Inflammatory macrophage treated with lipopolysaccharide for 4 hours (primary cell): ENCODE measurements at places on chromosomes 7 and 10.

DNA sequence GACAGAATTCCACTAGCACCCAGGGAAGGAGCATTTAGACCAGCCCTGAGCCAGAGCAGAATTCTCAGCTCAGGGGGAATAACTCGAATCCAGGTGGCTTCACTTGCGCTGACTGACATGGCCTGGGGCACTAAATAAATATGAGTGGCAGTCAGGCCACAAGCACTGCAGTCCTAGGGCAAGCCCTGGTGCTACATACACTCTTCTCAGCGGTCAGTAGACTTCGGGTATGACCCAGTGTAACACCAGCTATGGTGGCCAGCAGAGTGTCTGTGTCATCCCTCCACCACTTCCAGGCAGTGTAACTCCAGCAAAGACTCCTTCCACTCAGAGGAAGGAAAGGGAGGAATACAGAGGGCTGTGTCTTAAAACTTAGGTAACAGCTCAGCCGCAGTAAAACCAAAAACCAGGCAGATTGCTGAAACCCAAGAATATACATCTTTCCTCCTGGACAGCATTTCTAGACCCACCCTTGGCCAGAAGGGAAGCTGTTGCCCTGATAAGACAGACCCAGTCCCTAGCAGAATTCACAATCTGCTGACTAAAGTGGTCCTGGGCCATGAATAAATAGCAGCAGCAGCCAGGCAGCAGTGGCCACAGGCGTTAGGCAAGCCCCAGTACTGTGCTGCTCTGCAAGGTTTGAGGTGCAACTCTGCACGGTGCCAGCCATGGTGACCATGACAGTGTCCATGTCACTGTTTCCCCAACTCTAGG is 77.0 kb downstream of the SNX13 start:
- no peak for DNase-seq

- DNase-seq, result no peak
Observed at GRCh38 chr10:61866700-61867368, 34.7 kb upstream of the ARID5B start.

- no peak for DNase-seq
Observed at GRCh38 chr10:124307591-124307990, 111.1 kb downstream of the OAT start.

DNA sequence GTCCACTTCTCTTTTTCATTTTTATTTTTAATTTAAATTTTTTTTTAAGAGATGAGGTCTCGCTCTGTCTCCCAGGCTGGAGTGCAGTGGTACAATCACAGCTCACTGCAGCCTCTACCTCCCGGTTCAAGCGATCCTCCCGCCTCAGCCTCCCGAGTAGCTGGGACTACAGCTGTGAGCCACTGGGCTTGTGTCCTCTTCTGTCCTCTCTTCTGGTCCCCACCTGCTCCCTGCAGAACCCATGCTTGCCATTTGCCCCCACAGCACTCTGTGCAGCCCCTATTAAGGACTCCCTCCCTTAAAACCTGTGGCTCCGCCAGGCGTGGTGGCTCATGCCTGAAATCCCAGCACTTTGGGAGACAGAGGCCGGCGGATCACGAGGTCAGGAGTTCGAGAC is 9.1 kb upstream of the FZD9 start:
- no peak for DNase-seq

- DNase-seq, result no peak
Observed at GRCh38 chr10:88958721-88959120, 6.1 kb upstream of the ACTA2 start.

DNA sequence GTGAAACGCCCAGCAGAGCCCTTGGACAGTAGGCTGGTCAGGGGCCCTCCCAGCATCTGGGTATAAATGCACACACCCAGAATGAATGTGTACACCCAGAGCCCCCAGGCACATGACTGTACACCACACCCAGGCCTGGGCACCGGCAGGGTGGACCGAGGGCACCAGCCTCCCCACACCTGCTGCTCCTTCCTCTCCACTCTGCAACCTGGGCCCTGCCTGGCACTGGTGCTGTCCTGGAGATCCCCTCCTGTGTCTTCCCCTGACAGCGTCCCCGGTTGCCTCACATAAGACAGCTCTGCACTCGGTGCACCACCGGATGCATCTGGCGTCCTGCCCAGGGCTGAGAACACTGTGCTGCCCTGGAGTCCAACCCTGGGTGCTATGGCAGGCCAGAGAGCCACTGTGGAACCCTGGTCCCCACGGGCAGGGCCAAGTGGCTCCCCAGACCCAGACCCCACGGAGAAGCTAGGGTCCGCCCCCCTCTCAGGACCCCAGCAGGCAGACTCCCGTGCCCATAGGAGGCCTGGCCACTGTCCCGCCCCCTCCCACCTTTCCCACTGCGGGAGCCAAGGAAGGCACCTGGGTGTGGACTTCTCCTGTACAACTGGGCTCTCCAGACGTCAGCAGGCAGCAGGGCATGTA is 6.6 kb downstream of the RASGEF1A start:
- no peak for DNase-seq

GRCh38 chr10:1657479-1657878 is 79.8 kb downstream of the ADARB2 start:
- DNase-seq, result no peak

DNA sequence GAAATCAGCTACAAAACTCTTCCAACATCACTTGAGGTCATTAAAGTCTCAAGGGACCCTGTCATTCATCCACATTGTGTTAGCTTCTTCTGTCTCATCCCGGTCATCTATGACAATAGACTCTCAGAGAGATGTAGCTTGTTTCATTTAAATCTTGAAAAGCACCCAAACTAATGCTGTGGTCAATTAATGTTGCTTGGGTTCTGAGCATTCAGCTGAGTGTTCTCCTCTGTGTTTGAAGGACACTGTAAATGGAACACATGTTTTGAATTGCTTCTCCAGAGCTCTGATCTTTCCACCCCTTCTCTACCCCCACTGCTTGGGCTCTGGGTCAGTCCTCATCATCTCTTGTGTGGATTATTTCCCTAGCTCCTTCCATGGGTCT is 19.6 kb upstream of the ADD3 start:
- no peak for DNase-seq

DNA sequence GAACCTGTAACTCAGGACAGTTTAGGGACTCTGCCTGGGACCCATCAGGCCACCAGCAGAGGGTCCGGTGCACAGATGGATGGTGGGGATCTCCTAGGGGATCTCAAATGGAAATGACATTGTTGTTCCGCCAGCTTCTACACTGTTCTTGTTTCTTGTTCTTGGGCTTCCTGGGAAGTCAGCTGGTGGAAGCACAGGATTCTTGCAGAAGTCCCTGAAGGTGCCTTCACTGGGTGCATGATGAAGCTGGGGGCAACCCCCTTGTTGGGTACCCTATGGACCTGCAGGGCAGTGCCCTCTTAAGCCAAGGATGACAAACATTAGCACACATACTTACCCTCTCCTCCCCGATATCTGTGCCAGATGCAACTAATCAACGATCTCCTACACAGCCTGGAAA is 18.6 kb downstream of the SFTPD start:
- DNase-seq, result no peak

GRCh38 chr10:45580371-45581215 is 92.0 kb downstream of the ZFAND4 start:
- DNase-seq, result peak; percentile 42

GRCh38 chr10:108412323-108412722 is 1247.8 kb upstream of the SORCS1 start:
- no peak for DNase-seq

DNA sequence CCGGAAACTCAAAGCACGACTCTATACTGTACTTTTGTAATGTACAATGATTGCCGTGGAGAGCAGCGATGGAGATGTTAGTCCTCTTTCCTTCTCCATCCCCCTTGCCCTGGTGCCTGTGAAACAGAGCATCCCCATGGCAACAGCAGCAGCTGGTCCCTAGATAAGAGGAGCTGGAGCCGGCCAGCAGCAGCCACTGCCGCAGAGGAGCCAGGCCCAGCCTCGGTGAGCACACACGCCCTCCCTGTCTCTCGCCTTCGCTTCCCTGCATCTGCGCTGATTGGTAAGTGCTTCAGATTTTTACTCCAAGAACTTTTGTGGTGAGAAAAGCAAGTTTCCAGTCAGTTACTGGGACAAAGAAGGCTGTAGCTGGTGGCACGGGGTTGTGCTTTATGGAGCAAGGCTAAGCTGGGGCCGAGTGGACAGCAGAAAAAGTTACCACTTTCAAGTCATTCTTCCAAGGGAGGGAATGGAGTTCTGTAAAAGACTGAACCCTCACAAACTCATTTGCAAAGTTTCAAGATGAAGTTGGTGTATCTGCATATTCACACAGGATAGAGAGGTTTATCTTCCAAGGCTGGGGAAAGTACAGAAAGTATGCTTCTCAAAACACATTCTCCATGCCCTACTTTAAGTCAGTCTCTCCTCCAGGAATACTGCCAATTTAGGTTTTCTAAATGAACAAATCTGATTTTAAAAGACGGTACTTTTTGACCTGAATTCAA is at the start of gene PPP1R17:
Gene PPP1R17, plus strand, starts transcription at position 192 of the 725 bp plus-strand sequence. CDS start 5,227 bp downstream, outside the sequence.
- peak; percentile 23 for DNase-seq

- no peak for DNase-seq
Observed at GRCh38 chr10:44558521-44558920, 173.6 kb upstream of the CXCL12 start.

GRCh38 chr7:150375662-150376521 is 3.2 kb upstream of the ZNF775 start:
- no peak for DNase-seq

DNA sequence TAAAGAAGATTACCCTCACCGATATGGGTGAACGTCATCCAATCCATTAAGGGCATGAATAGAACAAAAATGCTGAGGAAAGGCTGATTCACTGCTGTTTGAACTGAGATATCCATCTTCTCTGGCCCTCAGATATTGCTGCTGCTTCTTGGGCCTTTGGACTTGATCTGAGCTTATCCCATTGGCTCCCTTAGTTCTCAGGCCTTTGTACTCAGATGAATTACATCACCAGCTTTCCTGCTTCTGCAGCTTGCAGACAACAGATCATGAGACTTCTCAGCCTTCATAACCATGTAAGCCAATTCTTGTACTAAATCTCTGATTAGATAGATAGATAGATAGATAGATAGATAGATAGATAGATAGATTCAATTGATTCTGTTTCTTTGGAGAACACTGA is 40.2 kb downstream of the CYCS start:
- DNase-seq, result no peak

GRCh38 chr10:115972426-115972825 is 300.6 kb downstream of the GFRA1 start:
- no peak for DNase-seq

GRCh38 chr10:30559180-30559579 is 70.4 kb downstream of the LYZL2 start:
- DNase-seq, result no peak

- DNase-seq, result no peak
Observed at GRCh38 chr7:14385074-14385473, 395.6 kb upstream of the ETV1 start.

DNA sequence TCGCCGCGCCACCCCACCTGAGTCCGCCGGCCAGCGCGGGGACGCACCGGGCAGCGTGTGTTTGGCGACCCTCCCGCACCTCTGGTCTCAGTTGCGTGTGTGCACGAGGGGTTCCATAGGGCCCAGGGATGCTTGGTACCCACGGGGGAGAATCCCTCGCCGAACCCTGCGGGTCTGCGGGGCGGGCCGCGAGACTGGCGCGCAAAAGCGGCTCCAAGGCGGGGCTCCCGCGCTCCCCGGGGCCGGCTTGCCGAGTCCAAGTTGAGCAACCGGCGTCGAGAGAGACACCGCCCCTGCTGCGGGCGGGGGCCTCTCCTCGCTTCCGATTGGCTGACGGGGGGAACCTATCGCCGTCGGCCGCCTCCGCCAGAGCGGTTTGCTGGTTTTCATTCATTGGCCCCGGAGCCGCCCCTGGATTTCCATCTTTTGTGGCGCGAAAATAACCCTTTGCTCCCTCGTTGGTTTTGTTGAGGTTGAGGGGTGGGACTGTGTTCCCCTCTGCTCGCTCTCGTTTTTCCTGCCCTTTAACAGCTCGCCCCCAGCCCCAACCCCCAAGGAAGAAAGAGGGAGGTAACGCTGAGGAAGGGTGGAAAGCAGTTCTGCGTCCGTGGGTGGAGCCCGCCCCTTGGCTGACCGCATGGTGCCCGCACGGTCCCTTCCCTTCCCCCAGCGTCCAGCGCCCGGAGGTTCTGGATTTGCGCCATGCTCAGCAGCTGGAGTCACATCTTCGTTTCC is 4.0 kb upstream of the IGF2BP3 start:
- peak; percentile 95 for DNase-seq

DNA sequence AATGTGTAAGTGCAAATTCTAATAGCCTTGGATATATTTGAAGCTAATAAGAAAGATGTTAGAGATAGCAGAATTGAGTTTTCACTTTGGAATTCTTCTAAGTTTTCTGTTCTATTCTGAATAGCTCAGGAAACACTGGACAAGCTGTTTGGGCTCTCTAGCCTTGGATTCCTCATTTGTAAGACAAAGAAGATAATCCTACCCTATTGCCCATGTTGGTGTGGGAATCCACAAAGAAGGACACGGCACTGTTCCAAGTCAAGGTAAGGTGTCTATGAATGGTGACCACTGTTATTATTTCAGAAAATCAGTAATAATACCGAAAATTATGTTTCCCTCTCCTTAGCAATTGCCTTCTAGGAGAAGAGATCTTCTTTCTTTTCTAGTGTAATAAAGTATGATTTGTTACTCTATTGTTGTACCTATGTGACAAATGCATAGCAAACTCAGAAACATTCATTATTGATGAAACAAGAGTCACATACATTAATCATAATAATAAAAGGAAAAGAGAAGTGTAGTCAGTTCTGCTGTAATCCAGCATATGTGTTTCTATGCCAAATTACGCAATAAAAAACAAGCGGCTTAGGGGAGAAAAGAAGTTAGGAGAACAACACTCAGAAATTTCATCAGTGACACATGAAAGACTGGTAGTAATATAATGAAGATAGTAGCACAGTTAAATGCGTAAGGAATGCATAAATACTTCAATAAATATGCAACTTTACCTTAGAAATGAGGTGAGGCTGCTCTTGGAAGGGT is 1012.3 kb upstream of the PHF14 start:
- no peak for DNase-seq

- DNase-seq, result peak; percentile 51
Observed at GRCh38 chr10:73167458-73167782, 388 bp downstream of the ECD start.

DNA sequence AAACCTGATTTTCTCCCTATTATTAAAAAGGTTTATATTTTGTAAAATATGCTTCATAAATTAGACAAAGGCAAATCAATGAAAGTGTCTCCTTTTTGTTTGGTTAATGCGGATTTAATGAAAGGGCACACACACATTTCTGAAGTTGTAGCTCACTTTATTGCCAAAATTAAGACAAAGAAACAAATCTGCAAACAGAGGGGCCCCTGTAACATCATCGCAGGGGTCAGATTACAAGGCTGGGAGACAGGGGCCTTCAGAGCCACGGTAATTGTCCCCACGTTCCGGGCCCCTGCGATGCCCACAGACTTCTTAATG is 22.4 kb downstream of the FGFBP3 start:
- DNase-seq, result no peak

- DNase-seq, result no peak
Observed at GRCh38 chr7:143418681-143419458, 10.2 kb upstream of the EPHA1 start.

- DNase-seq, result peak; percentile 97
Observed at GRCh38 chr7:66681491-66682349, 53.0 kb downstream of the KCTD7 start.

- DNase-seq, result no peak
Observed at GRCh38 chr10:70378122-70378521, 4.3 kb downstream of the LRRC20 start.
